ENCODE measurements at places on chromosomes 7 and 10. TPM values are rescaled to one million over a fixed set of nuclear protein-coding genes. Genes with fewer than 3 reads are reported as not detected.

DNA sequence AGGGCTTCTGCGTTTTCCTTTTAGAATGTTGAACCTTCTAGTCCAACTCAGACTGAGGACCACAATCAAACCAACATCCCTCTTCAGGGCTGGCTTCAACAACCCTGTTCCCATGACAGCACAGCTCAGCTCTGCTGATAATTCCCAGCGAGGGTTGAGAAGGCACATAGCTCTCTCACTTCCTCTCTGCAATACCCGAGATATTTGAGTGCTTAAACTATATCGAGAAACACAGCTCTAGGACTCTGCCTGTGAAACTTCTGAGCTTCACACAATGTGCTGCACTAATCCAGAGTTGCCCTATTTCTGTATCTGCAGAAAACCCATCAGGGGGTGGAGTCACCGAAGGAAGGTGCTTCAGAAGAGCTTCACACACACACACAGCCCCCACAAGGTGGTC lies 1.6 kb upstream of the ADARB2 start:
- DNase-seq, result no peak

Gene LRRTM3
- total RNA-seq, result not detected

DNA sequence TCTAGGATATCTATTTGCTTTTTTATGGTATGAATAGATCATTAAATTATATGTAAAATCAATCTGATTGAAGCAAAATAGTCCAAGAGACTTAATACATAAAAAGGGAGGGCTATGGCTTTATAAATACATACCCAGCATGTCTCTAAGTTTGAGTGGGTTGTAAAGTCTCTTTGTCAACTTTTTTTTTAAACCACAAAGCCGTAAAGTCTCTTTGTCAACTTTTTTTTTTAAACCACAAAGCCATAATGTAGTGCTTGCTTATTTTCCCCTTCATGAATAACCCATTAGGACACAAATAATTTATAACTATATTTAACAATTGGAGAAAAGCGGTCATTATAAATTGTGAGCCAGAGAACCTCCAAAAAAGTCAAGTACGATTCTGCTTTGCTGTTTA lies 5.7 kb downstream of the HECTD2 start:
- DNase-seq, result no peak

Gene GJD4
- not detected for total RNA-seq

DNA sequence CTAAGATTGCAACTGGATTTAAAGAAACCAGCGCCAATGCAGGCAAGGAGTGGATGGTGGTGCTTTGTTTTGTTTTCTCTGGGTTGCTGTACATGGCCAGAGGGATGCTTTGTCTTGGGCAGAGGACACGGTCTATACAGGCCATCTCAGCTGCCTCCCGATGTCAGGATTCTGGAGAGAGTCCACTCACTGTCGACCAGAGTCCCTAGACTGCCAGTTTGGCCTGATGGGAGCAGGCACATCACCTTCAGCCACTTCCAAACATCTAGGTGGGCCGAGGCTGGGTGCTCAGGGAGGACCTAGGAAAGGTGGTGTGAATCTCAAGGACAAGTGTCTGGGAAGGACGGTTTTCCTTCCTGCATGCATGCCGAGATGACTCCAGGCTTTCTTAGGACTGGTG lies 152.1 kb downstream of the BUB3 start:
- no peak for DNase-seq

GRCh38 chr10:64271983-64272382 lies 750.8 kb downstream of the REEP3 start:
- DNase-seq, result no peak

Gene HOGA1
- total RNA-seq, result 1.1 TPM

GRCh38 chr10:774661-775244 lies 85.3 kb upstream of the DIP2C start:
- DNase-seq, result no peak

DNA sequence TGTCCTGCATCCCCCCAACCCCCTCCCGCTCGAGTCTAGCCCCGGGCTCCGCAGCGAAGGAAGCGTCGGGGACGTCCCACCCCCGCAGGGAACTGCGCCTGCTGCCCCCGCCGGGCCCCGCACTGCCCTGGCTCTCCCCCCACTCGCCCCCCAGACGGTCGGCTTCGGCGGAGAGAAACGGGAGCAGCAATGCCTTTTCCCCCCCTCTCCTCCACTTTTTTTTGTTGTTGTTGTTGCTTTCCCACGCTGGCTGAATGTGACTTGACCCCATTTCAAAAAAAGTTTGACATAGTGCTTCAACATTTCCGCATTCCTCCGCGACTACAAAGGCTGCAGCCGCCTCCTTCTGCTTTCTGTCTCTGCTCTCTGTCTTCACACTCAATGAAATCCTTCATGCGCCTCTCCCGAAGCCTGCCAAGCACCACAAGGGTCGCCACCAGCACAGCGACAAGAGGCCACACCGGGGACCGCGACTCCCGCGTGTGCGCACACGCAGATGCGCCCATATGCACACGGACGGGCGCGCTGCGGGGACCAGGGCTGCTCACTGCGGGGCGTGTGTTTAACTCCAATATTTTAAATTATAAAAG lies 1.0 kb downstream of the CDK6 start:
- peak; percentile 75 for DNase-seq

DNA sequence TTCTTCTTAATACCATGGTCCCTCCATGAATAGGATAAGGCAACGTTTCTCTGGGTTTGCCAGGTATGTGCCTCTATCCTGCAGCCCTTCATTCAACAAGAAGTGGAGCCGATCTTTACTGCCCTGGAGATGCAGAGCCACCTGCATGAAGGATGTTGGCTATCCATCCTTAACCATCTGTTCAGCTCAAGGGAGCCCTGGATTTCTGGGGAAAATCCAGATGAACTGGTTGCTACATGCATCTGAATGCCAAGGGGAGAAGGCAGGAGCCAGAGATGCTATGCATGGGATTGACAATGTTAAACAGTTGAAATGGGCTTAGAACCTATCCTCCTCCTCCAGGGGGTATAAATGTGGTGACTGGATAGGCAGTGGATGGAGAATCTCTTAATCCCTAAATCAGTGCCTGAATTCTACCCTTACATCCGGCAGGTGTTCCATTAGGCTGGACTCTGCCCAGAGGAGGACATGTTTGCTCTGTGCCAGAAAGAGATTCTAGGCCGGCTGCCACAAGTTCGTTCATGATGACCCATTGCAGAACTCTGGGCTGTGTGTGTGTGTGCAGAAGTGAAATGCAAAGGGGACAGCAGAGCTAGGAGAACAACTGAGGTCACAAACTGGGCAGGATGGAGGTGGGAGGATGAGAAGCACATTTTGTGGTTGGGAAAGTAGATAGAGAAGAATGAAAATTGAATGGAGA lies 15.6 kb downstream of the CPED1 start:
- DNase-seq, result no peak

Gene CALML5
- total RNA-seq, result not detected

GRCh38 chr7:140222814-140223213 lies 46.0 kb upstream of the KDM7A start:
- DNase-seq, result no peak

GRCh38 chr10:71633920-71634319 lies 85.7 kb downstream of the C10orf105 start:
- no peak for DNase-seq

GRCh38 chr7:108094933-108095710 lies 35.0 kb downstream of the LAMB4 start:
- DNase-seq, result no peak

DNA sequence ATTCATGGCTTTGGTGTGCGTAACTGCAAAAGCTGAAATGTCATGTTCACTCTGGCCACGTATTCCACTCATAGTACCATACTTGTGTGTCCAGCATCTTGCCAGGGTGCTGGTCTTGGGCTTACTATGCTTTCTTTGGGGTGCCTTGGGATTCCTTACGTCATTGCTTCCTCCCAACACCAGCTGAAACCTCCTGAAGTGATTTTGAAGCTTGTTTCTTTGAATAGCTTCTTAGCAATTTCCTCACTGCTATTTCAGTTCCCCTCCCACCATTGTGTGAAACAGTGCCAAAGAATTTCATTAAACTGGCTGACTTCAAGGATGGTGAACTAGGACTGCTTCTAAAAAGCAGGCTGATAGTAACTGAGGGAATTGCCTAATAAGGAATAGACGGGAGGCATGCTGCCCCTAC lies 36.9 kb downstream of the ENTPD1 start:
- DNase-seq, result no peak

DNA sequence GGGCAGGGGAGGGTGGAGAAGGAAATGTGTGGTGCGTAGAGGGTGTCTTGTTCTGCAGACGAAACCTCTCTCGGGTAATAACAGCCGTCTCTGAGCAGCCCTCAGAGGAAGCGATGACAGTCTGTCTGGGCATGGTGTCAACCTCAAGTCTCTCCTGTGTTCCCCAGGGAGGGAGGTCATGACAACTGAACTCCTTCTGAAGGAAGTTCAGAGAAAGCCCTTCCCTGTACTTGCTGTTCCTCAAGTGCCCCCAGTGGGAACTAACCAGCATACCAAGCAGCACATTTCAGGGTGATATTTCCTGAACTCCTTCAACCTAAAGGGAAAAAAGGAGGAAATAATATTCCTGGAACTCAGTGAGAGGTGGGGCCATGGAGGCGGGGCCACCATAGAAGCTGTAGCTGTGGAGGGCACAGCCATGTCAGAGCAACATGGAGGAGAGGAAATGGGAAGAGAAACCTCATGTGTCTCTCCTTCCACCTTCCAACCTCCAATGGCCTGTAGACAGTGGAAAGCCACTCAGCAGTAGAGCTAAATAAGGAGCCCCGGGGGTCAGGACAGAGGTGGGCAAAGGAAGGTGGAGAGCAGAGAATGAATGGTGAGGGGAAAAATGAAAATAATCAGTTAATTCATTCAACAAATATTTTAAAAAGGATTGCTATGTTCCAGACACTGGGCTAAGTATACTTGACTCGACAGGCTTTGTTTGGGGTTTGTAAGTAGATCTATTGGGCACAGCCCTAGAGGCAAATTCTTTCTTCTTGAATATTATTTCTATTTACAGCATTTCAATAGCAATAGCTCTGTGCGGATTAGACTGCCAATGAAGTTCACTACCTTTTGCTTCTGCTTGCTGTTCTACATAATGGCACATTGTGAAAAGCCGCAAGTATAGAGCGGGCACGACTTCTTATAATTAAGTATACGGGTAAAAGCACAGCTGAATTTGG lies 61.0 kb upstream of the AOAH start:
- DNase-seq, result peak; percentile 54

GRCh38 chr10:55397777-55398496 lies 596.9 kb upstream of the PCDH15 start:
- DNase-seq, result no peak

Gene EBF3
- total RNA-seq, result 0.53 TPM

DNA sequence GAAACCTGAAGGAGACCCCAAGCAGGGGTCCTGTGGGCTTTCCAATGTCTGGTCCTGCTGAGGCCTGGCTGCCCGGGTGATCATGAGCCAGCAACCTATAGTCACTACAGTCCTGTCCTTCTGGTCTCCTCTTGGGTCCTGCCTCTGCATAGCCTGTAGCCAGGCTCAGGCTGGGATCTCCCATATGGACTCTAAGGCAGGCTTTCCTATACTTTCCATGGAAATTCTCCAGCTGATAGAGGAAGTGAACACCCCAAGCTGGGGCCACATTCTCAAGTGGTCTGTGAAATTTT lies 26.4 kb downstream of the ANXA8 start:
- DNase-seq, result peak; percentile 24

DNA sequence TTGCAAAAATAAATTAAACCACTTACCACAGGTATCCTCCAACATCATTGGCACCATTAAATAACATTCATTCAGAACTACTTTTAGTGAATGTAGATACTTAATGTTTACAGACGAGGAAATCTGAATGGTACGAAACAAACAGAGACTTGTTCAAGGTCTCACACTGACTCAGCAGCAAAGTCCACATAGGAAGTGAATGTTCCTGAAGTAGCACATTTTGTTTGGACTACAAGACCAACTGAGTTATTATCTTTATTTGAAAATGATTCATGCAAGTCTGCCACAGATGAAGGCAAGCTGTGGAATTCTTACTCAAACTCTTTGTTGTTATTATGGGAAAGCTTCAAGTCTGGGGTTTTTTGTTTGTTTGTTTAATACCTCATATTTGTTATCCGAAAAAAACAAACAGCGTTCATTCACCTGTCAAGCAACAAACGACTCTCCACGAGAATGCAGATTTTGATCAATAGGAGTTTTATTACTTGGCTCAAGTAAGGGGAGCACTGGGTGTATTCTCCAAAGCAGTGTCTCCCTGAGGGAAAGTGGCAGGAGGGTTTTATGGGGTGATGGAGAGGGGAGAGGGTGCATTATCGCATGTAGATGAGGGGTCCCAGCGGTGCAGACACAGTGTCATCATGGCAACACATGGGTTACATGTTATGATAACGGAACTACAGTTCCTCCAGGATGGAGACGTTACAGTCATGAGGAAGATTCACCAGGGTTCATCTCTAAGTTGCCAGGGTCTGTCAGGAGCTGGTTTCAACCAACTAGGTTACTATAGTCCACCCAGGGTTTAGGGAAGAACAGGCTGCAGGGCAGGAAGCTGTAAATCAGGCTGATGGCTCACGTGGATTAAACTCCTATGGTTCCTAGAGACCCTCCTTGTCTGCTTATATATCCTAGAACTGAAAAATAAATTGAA lies 147.7 kb upstream of the AKR1E2 start:
- DNase-seq, result no peak

DNA sequence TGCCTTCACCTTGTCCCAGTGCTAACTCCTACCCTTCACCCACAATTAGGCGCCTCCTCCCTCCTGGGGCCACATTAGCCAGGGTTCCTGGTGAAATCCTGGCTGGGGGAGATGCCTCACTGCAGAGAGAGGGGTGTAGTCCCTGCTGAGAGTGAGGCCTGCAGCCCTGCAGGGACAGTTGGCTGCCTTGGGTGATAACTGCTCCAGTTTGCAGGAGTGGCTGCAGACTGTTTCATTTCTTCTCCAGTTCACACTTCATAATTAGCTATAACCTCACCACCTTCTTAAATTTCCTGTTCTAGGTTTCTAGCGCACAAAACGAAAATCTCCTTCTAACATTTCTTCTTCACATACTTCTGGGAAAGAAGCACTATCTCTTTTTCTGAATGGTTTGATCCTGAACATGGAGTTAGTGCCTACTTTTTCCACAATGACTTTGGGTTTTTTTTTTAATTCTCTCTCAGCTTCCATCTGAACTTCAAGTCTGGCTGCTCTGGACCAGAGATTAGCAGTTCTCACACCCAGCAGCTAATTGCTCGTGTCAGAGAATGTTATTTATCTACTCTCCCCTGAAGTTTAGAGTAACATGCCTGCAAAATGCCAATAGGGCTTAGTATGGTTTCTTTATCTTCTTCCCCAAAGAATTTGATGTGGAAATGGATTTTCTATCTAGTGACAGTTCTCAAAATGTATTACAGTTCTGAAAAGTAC lies 15.5 kb upstream of the JAZF1 start:
- no peak for DNase-seq

GRCh38 chr10:72561745-72562166 lies 64.1 kb downstream of the MICU1 start:
- DNase-seq, result no peak

Gene ZNF425
- total RNA-seq, result 1.2 TPM

DNA sequence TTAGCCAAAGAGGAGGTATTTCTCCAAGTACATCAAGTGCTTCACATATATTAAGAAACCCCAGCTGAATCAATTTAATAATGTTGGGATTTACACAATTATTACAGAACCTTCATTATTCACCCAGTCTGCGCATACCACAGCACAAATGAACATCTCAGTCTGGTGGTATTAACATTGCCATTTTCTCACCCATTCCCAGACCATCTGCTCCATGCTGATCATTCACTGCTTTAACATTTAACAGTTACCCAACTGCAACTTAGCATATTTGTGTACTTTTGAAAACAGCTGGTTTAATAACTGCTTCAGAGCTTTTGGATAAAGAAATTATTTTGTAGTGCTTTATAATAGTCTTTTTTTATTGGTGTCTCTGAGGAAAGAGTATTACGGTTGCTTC lies 1072.1 kb downstream of the NXPH1 start:
- DNase-seq, result no peak

- no peak for DNase-seq
These were observed 68.6 kb downstream of the ZMIZ1 start for GRCh38 chr10:79137300-79137756.

Data from lower lobe of right lung (tissue), 2 donors.